ENCODE measurements at places on chromosomes 1 and 21.

DNA sequence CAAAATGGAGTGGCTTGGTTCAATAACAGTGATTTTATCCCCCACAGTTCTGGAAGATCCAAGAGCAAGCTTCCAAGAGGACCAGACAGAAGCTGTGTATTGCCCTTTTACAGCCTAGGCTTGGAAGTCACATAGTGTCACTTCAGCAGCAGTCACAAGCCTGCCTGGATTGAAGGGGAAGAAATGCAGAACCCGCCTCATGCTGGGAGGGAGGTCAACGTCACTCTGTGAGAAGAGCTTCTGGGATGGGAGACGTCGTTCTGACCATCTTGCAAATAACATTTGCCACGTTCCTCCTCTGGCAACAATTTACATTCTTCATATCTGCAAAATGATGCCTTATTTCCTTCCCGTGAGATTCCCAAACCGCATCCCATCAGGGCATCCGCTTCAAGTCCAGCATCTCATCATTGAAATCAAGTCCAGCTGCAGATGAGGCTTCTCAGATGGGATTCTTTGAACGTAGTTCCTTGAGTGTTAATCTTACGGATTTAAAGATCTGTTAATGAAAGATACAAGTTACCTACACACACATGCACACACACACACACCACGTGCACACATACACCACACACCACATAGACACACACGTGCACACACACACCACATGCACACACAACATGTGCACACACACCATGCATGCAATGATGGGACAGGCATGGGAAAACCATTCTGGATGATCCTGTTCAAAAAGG lies 23.9 kb upstream of the KIF1B start:
- ATAC-seq, result no peak

DNA sequence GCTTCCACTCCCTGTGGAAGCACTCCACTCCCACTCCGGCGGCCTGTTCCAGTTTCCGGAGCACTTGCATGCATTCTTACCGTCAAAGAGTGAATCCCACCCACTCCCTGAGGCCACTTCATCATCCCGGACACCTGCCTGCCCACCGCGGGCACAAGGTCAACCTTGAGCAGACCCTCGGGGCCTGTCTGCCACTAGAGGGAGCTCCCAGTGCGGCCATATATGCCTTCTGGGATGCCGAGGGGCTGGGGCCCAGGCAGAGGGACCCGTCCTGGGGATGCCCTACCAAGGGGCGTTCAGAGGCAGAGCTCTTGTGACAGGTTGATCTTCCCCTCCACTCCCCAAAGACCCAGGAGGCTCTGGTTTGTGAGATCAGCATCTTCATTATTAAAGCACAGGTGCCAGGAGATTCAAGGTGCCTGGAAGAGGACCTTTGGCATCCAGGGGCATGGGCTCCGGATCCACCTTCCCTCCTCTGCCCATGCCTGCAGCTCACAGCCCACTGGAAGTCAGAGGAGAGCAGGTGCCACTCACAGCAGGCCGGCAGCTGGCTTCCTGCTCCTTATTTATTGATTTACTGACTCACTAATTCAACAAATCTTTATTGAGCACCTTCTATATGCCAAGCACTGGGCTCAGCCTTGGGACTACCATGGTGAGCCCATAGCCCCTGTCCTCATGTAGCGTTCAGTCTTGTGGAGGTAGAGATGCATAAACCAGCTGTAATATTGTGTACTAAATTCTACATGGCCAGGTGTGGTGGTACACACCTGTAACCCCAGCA lies 47.3 kb downstream of the UBIAD1 start:
- peak; percentile 54 for ATAC-seq

- ATAC-seq, result no peak
These were observed 17.3 kb downstream of the SLAMF1 start for GRCh38 chr1:160629286-160630210.

DNA sequence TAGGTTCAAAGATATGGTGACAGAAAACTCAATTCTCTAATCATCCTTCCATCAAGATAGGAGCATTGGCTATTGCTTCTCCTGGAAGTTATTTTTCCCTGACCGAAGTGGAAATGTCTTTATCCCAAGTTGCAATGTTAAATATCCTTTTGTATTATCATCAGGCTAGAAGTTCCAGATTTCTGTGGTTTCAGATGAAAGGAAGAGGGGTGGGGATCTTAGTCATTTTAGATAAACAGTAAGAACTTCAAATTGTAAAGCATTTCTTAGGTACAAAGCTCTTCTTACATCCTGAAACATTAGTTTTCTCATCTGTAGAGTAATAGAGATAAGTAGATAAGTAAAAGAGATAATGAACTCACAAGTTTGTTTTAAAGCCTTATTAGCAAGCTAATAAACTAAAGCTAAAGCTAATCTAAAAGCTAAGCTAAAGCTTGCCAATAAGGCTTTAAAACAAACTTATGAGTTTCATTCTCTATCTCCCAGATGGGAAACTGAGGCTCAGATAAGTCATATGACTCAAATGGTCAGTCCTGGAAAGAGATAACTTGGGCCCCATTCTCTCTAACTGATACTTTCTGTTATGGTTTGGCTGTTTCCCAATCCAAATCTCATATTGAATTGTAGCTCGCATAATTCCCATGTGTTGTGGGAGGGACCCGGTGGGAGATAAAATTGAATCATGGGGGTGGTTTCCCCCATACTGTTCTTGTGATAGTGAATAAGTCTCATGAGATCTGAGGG lies 99.2 kb upstream of the KCNK2 start:
- ATAC-seq, result peak; percentile 27

GRCh38 chr1:218900615-218901014 lies 273.1 kb upstream of the LYPLAL1 start:
- ATAC-seq, result no peak

Data from SK-N-SH treated with all-trans-retinoic acid at 6 μM for 48 hours (cell line).